ENCODE measurements at places on chromosomes 6 and 20.

DNA sequence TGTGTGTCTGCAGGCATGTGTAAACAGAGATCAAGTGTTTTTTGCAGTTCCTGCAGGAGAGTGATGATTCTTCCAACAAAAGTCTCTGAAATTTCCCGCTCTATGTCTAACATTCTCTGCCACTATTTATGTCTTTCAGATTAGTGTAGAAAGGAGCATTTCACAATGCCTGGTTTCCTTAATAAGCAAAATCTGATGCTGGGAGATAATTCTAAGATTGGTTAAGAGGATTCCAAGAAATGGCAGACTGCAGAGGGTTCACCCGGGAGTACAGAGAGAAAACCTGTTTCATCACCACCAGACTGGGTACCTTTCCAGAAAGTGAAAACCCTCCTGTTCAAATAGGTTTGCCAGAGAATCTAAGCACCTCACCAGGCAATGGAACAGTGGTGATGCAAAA, 62.7 kb downstream of the FOXC1 start:
- H3K4me1 ChIP-seq = peaks cover 16% of the 10 kb centered on the region
- no peaks in the 10 kb centered on the region for H3K36me3 ChIP-seq
- DNase-seq = no peak
- no peak overlapping the region for H3K4me3 ChIP-seq

DNA sequence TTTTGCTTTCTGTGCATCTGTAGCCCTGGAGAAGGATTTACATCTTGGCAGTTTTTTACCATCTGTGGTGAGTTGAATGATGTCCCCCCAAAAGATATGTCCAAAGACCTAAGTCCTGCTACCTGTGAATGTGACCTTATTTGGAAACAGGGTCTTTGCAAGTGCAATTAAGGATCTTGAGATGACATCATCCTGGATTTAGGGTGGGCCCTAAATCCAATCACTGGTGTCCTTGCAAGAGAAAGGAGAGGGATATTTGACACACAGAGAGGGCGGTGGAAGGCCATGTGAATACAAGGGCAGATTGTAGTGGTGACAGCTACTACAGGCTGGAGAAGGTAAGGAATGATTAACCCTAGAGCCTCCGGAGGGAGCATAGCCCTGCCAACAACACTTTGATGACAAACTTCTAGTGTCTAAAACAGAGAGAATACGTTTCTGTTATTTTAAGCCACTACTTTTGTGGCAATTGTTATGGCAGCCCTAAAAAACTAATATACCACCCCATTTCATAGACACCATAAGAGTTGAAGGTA, 35.1 kb downstream of the MKKS start:
- no peaks in the 10 kb centered on the region for H3K27me3 ChIP-seq
- H3K27ac ChIP-seq = no peak overlapping the region
- no peak for DNase-seq
- no peaks in the 10 kb centered on the region for H3K36me3 ChIP-seq
- no peak overlapping the region for H3K4me3 ChIP-seq

GRCh38 chr6:147479857-147480256, 28.6 kb upstream of the SAMD5 start:
- H3K4me1 ChIP-seq = no peaks in the 10 kb centered on the region
- no peaks in the 10 kb centered on the region for H3K27me3 ChIP-seq
- H3K36me3 ChIP-seq = no peaks in the 10 kb centered on the region
- DNase-seq = no peak

DNA sequence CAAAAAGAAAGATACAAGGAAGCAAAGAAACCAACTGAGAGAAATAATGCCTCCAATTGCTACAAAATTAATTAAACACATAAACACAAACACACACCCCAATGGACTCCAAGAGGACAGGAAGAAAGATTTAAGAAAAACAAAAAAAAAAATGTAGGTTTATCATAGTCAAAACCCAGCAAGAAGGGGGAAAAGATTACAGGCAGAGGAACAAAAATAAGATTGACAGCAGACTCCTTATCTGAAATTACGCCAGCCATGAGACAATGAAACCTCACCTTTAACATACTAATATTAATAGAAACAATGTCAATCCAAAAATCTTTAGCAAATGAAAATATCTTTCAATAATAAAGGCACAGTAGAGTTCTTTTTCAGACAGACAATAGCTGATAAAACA, 155.8 kb downstream of the RNGTT start:
- H3K4me3 ChIP-seq = no peak overlapping the region
- H3K27me3 ChIP-seq = no peaks in the 10 kb centered on the region
- no peak for DNase-seq
- no peaks in the 10 kb centered on the region for H3K36me3 ChIP-seq

GRCh38 chr6:116450185-116450710, 10.9 kb upstream of the CALHM6 start:
- H3K4me3 ChIP-seq = no peak overlapping the region
- DNase-seq = no peak
- peaks cover 26% of the 10 kb centered on the region for H3K4me1 ChIP-seq
- no peaks in the 10 kb centered on the region for H3K36me3 ChIP-seq

GRCh38 chr6:89007209-89008000, 44.0 kb upstream of the RNGTT start:
- no peak overlapping the region for H3K4me3 ChIP-seq
- no peaks in the 10 kb centered on the region for H3K4me1 ChIP-seq
- no peaks in the 10 kb centered on the region for H3K36me3 ChIP-seq
- no peak for DNase-seq
- H3K27ac ChIP-seq = no peak overlapping the region
- H3K27me3 ChIP-seq = no peaks in the 10 kb centered on the region

DNA sequence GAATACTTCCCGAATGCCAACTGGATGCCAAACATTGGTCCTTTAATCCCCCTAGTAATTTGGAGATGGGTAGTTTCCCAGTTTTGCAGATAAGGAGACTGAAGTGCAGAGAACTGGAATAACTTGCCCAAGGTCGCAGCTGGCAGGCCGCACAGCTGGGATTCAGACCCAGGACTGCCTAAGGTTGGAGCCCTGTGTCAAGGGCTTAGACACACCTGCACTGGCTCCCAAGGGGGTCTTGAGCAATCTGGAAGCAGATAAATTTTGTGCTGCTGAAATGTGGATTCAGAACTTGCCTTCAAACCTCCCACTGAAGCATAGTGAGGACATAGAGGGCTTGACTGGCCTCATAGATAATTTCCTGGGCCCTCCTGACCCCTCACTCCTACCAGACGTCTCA, 30.5 kb downstream of the FOXP4 start:
- H3K27me3 ChIP-seq = no peaks in the 10 kb centered on the region
- peaks cover 51% of the 10 kb centered on the region for H3K4me1 ChIP-seq
- H3K36me3 ChIP-seq = no peaks in the 10 kb centered on the region
- no peak overlapping the region for H3K4me3 ChIP-seq

DNA sequence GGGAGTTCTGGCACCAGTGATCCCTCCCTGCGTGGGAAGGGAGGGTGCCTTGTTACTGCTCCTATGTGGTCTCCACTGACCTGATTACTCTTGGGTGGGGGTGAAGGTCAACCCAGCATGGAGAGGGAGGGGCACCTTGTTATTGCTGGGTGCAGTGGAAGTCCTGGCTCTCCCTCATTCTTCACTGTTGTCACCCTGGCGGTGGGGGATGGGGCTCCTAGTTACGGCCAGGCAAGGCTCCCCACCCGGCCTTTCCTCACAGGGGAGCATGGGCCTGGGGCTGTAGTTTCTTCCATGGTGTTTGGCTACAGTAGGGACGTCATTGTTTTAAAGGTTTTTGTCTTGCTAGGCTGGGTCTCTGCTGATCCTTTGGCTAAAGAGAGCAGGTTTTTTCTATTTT, 40.8 kb downstream of the PACSIN1 start:
- H3K4me3 ChIP-seq = no peak overlapping the region
- no peaks in the 10 kb centered on the region for H3K36me3 ChIP-seq
- no peak overlapping the region for H3K27ac ChIP-seq
- H3K4me1 ChIP-seq = no peaks in the 10 kb centered on the region

GRCh38 chr20:61355585-61355984, 103.5 kb downstream of the CDH4 start:
- H3K27me3 ChIP-seq = peaks cover 88% of the 10 kb centered on the region
- no peak overlapping the region for H3K4me3 ChIP-seq
- no peaks in the 10 kb centered on the region for H3K36me3 ChIP-seq
- no peak overlapping the region for H3K27ac ChIP-seq

- H3K27me3 ChIP-seq = no peaks in the 10 kb centered on the region
- DNase-seq = no peak
- no peaks in the 10 kb centered on the region for H3K36me3 ChIP-seq
- no peak overlapping the region for H3K27ac ChIP-seq
- peaks cover 5% of the 10 kb centered on the region for H3K4me1 ChIP-seq
These were observed 21.9 kb upstream of the IPCEF1 start for GRCh38 chr6:154378518-154378917.

DNA sequence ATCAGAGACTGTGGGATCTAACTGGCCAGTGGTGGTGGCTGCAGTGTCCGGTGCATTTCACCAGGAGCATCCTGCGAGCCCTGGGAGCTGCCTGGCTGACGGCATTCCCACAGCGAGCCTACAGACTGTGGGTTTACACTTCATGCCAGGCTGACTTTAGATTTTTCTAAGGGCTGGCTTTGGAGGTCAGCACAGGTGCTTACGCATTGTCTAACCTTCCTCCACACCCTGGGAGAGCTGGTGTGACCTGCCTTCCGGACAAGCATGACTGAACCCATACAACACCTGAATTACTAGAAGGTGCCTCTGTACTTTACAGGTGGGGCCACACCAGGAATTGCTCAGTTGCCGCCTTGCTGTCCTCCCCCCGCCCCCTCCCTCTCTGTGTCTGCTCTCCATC, 96.2 kb downstream of the RREB1 start:
- H3K27me3 ChIP-seq = no peaks in the 10 kb centered on the region
- no peak overlapping the region for H3K4me3 ChIP-seq
- H3K27ac ChIP-seq = no peak overlapping the region

GRCh38 chr6:166488701-166489100, 97.8 kb downstream of the RAMACL start:
- H3K36me3 ChIP-seq = no peaks in the 10 kb centered on the region
- no peak overlapping the region for H3K4me3 ChIP-seq
- no peaks in the 10 kb centered on the region for H3K4me1 ChIP-seq
- H3K27me3 ChIP-seq = no peaks in the 10 kb centered on the region
- DNase-seq = no peak
- no peak overlapping the region for H3K27ac ChIP-seq

- H3K36me3 ChIP-seq = no peaks in the 10 kb centered on the region
- H3K4me1 ChIP-seq = no peaks in the 10 kb centered on the region
These were observed 48.7 kb upstream of the RSPO3 start for GRCh38 chr6:127069659-127070279.

DNA sequence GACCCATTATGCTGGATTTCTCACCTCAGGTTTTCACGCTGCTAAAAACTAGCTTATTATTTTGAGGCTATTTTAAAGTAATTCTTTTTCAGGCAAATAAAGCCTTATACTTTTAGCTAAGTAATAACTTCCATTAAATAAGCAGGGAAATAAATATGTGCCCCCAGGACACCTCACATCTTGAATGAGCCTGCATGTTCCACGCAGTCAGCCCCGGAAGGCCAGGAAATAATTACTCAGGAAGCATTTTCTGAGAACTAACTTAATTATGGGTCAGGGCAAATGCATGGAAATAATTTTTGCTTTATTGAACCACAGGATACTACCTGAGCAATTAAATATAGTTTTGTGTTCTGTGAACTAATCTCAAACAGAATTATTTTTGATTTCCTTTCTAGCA, 41.1 kb downstream of the STX7 start:
- H3K27ac ChIP-seq = no peak overlapping the region
- H3K4me1 ChIP-seq = no peaks in the 10 kb centered on the region
- H3K27me3 ChIP-seq = no peaks in the 10 kb centered on the region

DNA sequence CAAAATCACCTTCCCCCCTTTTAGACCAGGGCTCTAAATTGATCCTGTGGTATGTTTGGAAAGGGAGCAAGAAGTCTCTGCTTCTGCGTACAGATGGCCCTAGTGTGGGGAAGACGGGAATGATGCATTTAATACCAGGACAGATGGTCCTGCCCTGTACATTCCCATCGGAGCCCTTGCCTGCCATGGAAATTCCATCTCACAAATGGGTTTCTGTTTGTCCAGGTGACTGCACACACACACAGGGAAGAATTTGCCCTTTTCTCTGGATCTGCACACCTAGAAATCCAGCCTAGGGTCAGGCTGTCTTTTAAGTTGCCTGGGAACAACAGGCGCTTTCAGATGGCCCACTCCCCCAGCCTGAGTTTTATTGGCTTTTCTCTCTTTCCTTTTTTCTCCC, 1.3 kb downstream of the MAS1 start:
- no peaks in the 10 kb centered on the region for H3K36me3 ChIP-seq
- peaks cover 95% of the 10 kb centered on the region for H3K27me3 ChIP-seq
- no peaks in the 10 kb centered on the region for H3K4me1 ChIP-seq
- no peak overlapping the region for H3K27ac ChIP-seq
- no peak for DNase-seq
- no peak overlapping the region for H3K4me3 ChIP-seq

DNA sequence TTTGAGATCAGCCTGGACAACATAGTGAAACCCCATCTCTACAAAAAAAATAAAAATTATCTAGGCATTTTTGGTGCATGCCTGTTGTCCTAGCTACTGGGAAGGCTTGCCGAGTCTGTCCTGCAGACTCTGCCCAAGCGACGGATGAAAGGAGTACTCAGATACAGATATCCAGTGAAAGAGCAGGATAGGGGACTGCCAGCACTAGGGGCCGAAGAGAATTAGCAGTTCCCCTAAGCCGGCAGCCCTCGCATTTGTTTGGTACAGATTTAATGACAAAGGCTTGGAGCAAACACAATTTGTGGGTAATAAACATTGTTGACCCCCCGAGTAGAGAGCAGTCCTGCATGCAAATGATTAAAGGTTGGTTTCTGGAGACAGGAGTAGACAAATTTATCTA, 5.4 kb upstream of the TBC1D20 start:
- H3K36me3 ChIP-seq = no peaks in the 10 kb centered on the region
- H3K4me3 ChIP-seq = no peak overlapping the region
- no peak for DNase-seq

DNA sequence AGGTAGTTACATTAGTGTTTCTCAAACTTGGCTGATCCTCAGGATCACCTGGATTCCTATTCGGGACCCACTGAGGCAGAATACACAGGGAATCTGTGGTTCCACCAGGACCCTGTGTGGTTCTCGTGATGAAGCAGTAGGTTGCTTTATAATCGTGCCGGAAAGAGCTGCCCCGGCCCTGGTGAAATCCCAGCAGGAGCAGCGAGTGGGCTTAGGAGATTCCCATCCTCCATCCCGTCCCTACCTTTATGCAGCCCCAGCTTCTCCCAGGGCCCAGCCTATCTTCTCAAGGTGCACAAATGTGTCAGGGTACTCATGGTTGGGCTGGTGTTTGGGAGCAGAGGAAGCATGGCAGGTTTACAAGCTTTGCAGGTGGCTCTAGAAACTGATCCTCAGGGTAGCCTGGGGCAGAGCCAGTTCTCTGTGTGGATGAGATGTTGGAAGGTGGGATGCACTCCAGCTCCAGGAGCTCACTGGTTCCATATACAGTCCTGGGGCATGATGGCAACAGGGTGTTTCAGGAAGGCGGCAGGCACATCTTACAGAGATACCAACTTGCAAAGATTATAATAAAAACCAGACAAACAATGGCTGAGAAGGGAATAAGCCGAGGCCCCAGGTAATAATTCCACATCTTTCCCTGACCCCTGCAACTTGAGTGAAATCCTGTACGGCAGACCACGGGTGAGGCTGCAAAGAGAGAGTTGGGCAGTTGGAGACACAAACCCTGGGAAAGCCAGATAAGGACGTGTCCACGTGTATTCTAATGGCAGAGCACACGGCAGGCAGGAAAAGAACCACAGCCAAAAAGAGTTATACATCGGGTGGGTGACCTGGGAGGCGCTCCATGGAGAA, 5.9 kb downstream of the SLC22A1 start:
- no peaks in the 10 kb centered on the region for H3K27me3 ChIP-seq
- H3K4me1 ChIP-seq = no peaks in the 10 kb centered on the region
- H3K36me3 ChIP-seq = no peaks in the 10 kb centered on the region
- no peak overlapping the region for H3K4me3 ChIP-seq
- no peak overlapping the region for H3K27ac ChIP-seq

All from PC-9 (cell line).